ENCODE measurements at places on chromosomes 3 and 15.

DNA sequence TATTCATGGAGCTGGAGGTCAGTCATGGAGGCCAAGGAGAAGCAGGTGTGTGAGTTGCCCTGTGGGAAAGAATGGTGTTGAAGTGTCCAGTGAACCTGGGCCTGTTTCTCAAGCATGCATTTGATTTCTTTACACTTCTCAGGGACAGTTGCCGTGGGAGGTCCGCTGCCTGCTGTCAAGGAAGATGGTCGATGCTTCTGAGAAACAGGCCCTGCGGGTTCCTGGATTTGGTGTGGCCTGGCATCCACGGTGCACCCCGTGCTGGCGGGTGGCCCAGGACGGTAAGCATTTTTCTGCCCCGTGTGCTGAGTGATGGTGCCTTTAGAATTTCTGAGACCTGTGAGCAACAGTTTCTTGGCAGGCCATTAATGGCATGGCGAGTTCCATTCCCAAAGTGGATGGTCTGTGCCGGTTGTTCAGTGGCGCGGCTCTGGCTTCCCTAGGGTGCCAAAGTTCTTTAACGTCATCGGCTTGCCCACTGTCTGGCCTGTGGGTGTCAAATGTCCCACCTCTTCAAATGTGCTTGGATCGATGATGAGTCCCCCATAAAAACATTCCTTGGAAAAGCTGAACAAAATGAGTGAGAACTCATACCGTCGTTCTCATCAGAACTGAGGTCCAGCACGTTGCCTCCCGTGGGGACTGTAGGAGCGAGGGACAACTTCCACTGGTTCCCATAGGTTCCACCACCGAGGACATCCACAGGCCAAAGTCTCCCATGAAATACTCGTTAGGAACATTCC, 107.2 kb downstream of the SNRPN start:
- no peak for DNase-seq

GRCh38 chr15:61518191-61518950, 289.3 kb upstream of the RORA start:
- DNase-seq = no peak

DNA sequence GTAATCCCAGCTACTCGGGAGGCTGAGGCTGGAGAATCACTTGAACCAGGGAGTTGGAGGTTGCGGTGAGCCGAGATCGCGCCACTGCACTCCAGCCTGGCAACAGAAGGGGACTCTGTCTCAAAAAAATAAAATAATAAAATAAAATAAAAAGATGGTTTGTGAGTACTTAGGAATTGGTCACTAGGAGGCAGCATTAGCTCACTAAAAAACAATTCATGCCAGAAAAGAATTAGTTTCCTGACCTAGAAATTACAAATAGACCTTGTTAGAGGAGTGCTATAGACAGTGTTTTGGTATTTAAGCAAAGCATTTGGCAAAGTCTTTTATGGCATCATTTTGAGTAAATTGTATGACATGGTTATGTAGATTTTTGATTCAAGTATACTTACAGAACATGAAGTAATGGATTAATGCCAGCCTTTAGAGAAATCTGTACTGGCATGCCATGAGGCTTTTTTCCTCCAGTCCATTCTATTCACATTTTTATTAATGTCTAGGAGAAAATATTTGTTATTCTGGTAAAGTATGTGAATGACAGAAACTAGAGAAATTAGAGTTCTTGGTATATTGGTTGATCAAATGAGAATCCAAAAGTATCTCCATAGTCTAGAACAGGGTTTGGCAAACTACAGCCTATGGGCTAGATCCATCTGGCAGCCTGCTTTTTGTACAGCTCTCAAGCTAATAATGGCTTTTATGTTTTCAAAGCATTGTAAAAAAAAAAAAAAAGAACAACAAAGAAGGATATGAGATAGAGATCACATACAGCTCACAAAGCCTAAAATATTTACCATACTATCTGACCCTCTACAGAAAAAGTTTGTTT, 81.6 kb downstream of the LRRC49 start:
- peak; percentile 6 for DNase-seq

DNA sequence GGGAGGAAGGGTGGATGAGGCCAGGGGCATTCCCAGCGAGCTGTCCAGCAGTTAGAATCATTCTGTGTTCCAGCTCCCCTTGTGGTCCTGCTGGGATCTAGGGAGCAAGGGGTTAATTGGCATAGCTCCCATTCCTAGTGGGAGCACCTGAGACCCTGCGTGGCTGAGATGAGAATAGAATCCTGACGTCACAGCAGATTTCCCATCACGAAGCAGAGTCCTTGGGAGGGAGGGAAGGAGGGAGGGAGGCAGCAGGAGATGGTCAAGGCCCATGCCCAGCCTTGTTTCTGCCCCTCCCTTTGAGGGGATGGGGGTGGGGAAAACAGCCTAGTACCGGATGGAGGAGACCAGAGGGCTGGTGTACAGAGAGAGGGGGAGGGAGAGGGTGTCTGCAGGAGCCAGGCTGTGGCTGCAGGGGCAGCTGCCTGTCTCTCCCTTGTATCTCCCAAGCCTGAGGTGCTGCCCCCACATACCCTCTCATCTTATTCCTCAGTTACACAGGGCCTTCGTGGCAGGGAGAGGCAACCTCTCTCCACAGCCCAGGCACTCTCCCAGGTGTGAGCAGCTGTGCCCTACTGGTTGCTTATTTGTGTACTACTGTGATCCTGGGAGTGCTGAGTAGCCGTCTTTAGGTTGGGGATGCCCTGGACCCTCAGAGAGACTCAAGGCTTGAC, 5.4 kb downstream of the TYRO3 start:
- DNase-seq = no peak

- no peak for DNase-seq
Measured at GRCh38 chr3:141266186-141266585, 34.6 kb downstream of the PXYLP1 start.

GRCh38 chr15:33693166-33693800, 275.0 kb upstream of the CHRM5 start:
- DNase-seq = no peak

All from hematopoietic multipotent progenitor cell (in vitro differentiated cells).